ENCODE measurements at places on chromosomes 6 and 20. TPM values are rescaled to one million over a fixed set of nuclear protein-coding genes. Genes with fewer than 3 reads are reported as not detected.

DNA sequence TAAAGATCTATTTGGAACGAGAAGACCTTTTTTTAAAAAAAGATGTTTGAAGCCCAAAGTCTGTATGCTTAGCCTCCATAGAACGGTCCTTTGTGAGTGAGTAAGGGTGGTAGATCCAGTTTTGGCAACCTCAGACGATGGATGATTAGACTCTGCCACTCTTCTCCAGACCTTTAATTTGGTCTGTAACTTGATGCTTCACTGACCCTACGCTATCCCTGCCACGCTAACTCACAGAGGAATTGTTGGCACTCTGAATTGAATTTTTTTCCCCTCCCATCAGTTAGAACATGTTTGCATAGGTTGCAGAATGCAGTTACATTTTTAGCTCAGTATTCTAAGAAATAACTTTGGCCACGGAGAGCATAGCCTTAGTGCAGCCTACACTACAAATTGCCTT lies 15.8 kb upstream of the DEK start:
- no peak for DNase-seq
- H3K4me3 ChIP-seq, result no peak overlapping the region
- peaks cover 7% of the 10 kb centered on the region for H3K4me1 ChIP-seq
- no peak overlapping the region for H3K27ac ChIP-seq
- peaks cover 63% of the 10 kb centered on the region for H3K27me3 ChIP-seq

DNA sequence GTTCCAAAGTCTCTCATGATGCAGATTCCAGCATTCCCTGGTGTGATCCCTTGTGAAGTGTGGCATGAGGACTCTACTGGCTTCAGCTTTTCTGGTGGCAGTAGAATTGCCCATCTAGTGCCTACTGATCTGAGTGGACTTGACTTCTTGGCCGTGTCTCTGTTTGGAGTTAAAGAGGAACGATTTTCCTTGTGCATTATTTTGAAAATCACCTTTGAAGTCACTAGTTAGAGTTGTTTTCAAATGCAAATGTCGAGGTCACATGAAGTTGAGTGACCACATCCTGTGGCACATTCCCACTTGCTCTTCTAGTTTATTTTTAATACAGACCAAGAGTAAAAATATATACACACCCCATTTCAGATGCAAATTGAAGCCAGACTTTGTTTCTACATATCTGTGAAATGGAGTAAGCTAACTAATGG lies 270.7 kb upstream of the TAB2 start:
- H3K36me3 ChIP-seq, result peaks cover 1% of the 10 kb centered on the region
- H3K27ac ChIP-seq, result peak overlapping the region; percentile 55
- DNase-seq, result peak; percentile 76
- no peaks in the 10 kb centered on the region for H3K27me3 ChIP-seq
- peak overlapping the region; percentile 17 for H3K4me3 ChIP-seq

- DNase-seq, result no peak
- no peaks in the 10 kb centered on the region for H3K27me3 ChIP-seq
- H3K36me3 ChIP-seq, result no peaks in the 10 kb centered on the region
- no peaks in the 10 kb centered on the region for H3K4me1 ChIP-seq
Measured at GRCh38 chr20:24663496-24663895, 194.1 kb downstream of the SYNDIG1 start.

- H3K36me3 ChIP-seq, result no peaks in the 10 kb centered on the region
- H3K27me3 ChIP-seq, result peaks cover 51% of the 10 kb centered on the region
- H3K4me3 ChIP-seq, result peak within 1 kb of the TSS; percentile 47
- DNase-seq, result no peak
Measured at GRCh38 chr20:43507150-43508080, at the start of gene L3MBTL1. TSS of gene L3MBTL1 (plus strand) at chr20:43507697. CDS start at chr20:43513504, 5,807 bp downstream.

GRCh38 chr6:143149771-143150170 lies 89.1 kb downstream of the AIG1 start:
- H3K36me3 ChIP-seq, result no peaks in the 10 kb centered on the region
- no peak overlapping the region for H3K4me3 ChIP-seq
- peaks cover 2% of the 10 kb centered on the region for H3K4me1 ChIP-seq
- no peak overlapping the region for H3K27ac ChIP-seq
- no peaks in the 10 kb centered on the region for H3K27me3 ChIP-seq
- no peak for DNase-seq

DNA sequence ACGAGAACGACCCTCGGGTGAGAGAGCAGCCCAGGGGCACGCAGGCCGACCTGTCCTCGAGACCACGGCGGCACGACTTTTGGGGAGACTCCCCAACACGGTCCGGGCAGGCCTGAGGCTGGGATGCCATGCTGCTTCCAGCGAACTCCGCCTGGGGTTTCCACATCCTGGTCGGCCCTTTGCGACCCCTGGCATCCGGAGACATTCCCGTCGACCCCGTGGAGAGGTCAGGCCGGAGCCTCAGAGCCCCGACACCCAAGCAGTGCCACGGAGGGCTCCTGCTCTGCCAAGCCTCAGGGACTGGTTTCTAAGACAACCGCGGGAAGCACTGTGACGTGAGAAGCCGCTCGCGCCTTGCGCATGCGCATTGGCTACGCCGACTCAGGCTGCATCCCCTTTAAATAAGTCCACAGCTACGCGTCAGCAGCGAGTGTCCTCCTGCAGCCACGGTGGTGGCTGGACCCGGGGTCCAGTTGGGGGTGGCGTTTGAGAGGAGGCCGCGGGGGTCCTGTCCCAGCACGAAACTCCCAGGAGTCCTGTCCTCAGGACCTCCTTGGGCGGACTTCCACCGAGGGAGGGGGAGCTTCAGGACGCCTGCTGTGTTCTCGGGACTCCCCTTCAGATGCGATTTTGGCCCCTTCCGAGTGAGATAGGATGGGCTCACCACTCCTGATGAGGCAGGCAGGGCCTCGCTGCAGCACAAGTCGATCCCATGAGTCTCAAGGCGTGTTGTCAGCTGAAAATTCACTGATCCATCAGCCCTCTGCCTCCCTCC lies 1089.3 kb upstream of the DEFB115 start:
- peak overlapping the region; percentile 48 for H3K4me3 ChIP-seq
- peak; percentile 58 for DNase-seq
- H3K27me3 ChIP-seq, result no peaks in the 10 kb centered on the region
- H3K27ac ChIP-seq, result peak overlapping the region; percentile 40

GRCh38 chr6:21325201-21325856 lies 268.2 kb upstream of the SOX4 start:
- H3K36me3 ChIP-seq, result no peaks in the 10 kb centered on the region
- H3K4me1 ChIP-seq, result no peaks in the 10 kb centered on the region
- DNase-seq, result no peak

DNA sequence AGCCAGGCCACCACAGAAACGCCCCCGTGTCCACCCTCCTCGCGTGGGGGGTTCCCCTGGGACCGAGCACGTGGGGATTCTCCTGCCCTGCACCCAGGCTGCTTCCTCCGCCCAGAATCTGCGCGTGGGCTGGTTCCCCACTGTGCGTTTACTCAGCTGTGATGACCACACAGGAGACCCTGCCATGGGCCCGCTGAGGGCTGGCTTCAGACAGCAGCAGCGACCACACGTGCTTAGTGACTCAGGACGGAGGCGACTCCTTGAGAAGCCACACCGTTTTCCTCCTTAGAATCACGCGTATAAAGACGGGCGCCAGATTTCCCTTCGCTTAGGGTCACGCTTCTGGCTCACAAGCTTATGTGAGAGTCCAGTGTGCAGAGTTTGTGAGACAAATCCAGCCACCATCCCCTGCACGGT lies 63.9 kb upstream of the PDE10A start:
- no peak overlapping the region for H3K4me3 ChIP-seq
- H3K36me3 ChIP-seq, result no peaks in the 10 kb centered on the region
- no peak overlapping the region for H3K27ac ChIP-seq
- H3K27me3 ChIP-seq, result no peaks in the 10 kb centered on the region
- H3K4me1 ChIP-seq, result no peaks in the 10 kb centered on the region
- DNase-seq, result no peak

DNA sequence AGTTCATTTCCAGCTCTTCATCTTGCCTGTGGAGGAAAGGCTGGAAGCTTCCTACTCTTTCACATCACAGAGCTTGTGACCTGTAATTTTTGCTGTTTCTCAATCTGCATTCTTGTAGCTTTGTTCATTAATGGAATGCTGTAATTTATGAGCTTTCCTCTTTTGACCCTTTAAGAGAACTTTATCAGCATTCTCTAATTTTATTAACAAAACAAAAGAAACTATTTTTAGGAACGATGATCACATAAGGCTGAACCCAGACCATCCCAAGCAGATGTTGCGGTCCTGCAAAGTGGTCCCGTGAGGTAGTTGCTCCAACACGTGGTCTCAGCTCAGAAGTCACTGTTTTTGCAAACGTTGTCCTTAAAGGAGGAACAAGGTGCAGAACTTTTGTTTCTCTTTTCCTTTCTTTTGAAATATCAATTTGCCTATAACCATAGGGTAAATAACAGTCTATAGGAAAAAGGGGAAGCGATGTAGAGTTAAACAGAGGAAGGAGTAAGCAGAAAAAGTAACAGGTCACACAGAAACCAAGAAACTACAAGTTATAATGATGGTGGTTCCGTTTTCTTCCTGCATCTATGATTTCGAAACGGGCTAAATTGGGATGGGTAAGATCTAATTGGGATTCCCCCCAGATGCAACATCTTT lies 121.3 kb upstream of the PHACTR1 start:
- H3K36me3 ChIP-seq, result no peaks in the 10 kb centered on the region
- H3K27ac ChIP-seq, result no peak overlapping the region
- peaks cover 6% of the 10 kb centered on the region for H3K27me3 ChIP-seq
- no peaks in the 10 kb centered on the region for H3K4me1 ChIP-seq

DNA sequence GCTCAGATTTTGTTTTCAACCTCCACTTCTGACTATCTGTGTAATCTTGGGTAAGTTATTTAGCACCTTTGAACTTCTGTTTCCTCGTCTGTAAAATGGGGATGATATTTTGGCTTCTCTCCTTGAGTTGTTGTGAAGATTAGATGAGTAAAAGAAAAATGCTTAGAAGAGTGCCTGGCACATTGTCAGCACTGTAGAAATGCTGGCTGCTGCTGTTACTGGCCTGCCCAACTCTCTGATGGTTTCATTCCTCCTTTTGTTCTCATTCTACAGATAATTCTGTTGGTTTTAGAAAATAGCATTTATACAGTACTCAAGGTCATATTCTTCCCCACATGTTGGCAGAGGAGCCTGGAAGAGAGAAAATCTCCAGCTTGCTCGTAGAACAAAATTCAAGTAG lies 547.2 kb upstream of the JAG1 start:
- no peaks in the 10 kb centered on the region for H3K4me1 ChIP-seq
- H3K4me3 ChIP-seq, result no peak overlapping the region
- DNase-seq, result no peak
- no peaks in the 10 kb centered on the region for H3K36me3 ChIP-seq
- no peaks in the 10 kb centered on the region for H3K27me3 ChIP-seq

The GMPR gene
- 13.1 TPM for total RNA-seq

The FLRT3 gene
- total RNA-seq, result not detected

The MAFB gene
- 0.40 TPM for total RNA-seq

The KHDC1L gene
- total RNA-seq, result not detected

Data from activated CD8-positive, alpha-beta memory T cell treated with anti-CD3 and anti-CD28 coated beads, Interleukin-2, amount 10 ng/mL, durations not matched to agents 7 days and 5 days (primary cell).